ENCODE measurements at places on chromosomes 5 and 9.

- no peak for DNase-seq
Observed at GRCh38 chr5:131254741-131255140, 9.1 kb upstream of the CDC42SE2 start.

DNA sequence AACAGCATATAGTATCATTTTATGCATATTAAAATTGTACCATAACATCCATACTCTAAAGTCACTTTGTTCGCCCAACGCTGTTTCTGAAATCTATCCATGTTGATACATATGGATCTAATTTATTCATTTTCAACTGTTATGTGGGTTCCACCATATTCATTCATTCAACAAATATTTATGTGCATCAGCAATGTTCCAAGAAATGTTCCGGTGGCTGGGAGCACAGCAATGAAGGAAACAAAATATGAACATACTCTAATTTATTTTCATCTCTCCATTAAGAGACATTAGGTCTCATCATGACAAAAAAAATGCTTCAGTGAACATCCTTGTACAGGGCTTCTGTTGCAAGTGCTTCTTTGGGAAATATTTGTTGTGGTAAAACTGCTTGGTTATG is 75.4 kb downstream of the MARCHF3 start:
- DNase-seq = no peak

- DNase-seq = peak; percentile 15
Observed at GRCh38 chr9:88706193-88707113, 171.5 kb downstream of the NXNL2 start.

GRCh38 chr5:162487528-162488525 is 420.3 kb downstream of the GABRG2 start:
- no peak for DNase-seq

- no peak for DNase-seq
Observed at GRCh38 chr5:39164529-39165402, 54.6 kb downstream of the FYB1 start.

- DNase-seq = no peak
Observed at GRCh38 chr9:37947977-37948376, 44.0 kb upstream of the SLC25A51 start.

GRCh38 chr5:180684623-180685161 is 35.3 kb upstream of the FLT4 start:
- no peak for DNase-seq

GRCh38 chr9:96394832-96395496 is 11.5 kb upstream of the SLC35D2 start:
- no peak for DNase-seq

DNA sequence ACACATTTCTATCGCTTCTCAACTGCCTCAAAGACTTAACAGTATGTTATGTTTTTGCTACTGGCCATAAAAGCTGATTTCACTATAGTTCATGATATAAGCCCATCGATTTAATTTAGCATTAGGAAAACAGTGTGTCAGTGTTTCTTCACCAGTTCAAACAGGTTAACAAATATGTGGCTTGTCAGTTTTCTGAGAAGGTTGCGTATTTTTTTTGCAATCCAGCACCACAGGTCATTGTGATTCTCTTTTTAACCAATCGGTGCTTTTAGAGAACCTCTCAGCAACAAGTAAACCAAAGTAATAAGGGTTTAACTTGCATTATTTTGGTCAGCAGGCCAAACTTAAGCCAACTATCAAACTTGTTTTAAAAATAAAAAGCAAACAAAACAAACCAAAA is 409.6 kb downstream of the NFIB start:
- DNase-seq = no peak

- DNase-seq = no peak
Observed at GRCh38 chr9:132588501-132589147, 6.2 kb downstream of the BARHL1 start.

DNA sequence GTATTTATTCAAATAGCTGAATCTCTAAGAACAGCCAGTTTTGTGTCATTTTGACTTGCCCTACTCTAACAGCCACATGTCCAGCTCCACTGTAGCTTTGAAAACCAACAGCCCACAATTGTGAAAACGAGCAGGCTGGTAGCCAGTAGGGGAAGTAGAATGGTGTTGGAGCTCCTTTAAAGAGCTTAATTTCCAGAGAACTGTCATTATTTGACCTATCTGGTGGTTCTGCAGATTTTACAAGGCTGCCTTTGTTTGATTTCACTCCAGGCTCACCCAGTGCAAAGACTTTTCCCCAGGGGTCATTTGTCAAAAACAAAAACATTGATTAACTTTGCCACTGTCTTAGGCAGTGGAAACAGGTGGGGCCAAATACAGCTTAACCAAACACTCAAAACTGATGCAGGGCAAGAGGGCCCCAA is 3.2 kb upstream of the PJA2 start:
- DNase-seq = no peak

DNA sequence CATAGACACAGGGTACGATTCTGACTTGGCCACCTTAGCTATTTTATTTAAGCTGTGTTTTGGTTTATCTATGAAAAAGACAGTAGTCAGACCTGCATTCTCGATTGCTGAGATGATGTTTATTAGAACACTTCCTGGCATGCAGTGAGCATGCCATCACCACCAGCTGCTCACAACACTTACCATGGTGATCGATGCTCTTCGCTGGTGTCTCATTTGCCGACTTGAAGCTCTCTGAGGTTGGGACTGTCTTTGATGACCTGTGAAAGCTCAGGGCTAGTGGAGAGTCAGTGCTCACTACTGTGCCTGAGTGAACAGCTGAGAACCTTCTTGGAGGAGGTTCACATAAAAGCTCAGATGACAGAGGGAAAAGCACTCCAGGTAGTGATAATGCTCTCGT is 4.4 kb upstream of the C9orf153 start:
- no peak for DNase-seq

DNA sequence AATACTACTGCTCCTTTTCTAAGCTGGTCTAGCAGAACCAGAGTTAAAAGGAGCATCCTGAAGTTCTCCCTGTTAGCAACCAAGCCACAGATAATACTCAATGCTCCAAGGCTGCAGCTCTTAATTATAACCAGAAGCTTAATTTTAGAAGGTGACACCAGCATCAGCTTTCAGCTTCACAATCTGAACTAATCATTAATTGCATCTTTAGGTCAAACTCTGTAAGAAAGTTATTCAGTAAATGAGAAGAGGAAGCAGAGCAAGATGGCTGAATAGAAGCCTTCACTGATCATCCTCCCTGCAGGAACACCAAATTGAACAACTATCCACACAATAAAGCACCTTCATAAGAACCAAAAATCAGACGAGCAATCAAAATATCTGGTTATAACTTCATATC is 38.5 kb downstream of the APBA1 start:
- DNase-seq = no peak

- DNase-seq = no peak
Observed at GRCh38 chr5:137312011-137312410, 187.1 kb downstream of the SPOCK1 start.

DNA sequence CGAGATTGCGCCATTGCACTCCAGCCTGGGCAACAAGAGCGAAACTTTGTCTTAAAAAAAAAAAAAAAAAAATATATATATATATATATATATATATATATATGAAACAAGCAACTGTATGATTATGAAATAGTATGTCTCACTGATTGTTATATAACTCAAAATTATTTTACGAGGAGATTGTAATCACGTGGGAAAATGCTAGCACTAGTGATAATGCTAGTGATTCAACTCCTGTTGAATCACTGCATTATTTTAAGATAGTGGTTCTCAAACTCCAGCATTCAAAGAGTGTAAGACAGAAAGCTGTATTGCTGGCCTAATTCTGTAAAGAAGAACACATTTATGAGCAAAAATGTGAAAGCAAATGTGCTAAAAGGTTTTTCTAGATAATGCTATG is 12.4 kb upstream of the PTPN3 start:
- no peak for DNase-seq

GRCh38 chr5:156037151-156037909 is 289.6 kb upstream of the SGCD start:
- no peak for DNase-seq

DNA sequence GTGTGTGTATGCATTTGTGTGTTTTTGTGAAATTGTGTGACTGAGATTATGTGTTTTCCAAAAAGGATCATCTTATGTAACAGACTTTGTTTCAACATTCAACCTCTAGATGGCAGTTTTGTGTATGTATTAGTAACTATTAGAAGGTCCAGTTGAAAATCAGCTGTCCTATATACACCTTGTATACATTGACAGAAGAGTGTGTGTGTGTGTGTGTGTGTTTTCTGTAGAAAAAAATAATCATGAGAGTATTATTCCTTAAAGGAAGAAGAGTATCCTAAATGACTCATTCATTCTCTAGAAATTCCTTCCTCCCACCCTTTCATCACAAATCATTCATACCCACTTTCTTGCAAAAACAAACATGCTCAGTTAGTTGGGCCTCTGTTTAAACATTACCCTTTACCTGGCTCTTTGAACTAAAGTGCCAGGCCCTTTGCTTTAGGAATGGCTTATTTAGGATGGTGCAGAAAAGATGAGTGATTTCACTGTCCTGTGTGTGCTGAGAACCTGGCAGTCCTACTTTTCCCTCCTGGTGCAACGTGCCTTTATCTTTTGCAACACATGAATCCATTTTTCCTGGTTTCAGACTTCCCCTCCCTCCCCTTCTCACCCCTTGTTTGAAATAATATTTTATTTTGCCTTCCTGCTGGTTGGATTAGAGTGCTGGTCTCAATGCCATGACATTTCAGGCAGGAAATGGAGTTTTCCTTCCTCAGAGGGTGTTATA is 152.2 kb downstream of the ARHGAP26 start:
- DNase-seq = peak; percentile 12

GRCh38 chr5:78720997-78721396 is 72.4 kb upstream of the LHFPL2 start:
- no peak for DNase-seq

GRCh38 chr9:123410281-123410910 is 54.4 kb downstream of the CRB2 start:
- DNase-seq = no peak

DNA sequence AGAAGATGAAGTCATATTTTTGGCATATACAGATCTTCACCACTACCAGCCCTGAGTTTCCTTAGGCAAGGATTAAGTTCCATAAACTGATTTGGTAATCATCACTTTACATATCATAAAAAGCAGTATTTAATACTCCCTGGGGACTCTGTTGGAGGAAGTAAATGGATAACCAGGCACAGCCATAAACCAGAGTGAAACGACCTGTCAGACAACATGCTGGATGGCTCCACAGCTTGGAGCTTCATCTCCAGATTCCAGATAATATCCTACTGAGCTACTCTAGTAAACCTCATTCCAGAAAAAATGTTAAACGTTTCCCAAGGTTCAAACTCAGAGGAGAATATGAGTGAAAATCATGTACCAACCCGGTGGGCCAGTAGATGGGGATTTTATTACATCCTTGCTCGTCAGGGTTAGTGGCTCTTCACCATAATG is 109.2 kb downstream of the BASP1 start:
- DNase-seq = no peak

- no peak for DNase-seq
Observed at GRCh38 chr5:1919750-1920149, 37.0 kb upstream of the IRX4 start.

DNA sequence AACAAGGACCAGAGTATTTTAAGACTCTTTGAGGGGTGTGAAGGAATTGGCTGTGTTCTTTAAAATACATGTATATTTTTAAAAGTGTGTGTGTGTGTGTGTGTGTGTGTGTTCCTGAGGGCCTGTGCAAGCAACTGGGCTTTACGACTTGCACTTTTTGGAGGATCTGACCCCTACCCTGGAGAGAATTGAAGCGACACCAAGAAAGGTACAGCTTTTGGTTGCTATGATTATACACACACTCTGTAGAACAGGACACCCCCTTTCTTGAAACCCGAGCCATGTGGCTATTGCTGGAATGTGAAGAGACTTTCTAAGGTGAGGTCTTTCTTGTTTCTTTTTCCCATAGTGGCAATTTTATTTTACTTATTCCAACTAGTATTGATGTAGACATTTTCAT is 988 bp downstream of the SHISAL2B start:
- no peak for DNase-seq

- no peak for DNase-seq
Observed at GRCh38 chr5:2721385-2722138, 29.9 kb downstream of the IRX2 start.

- DNase-seq = no peak
Observed at GRCh38 chr9:84975926-84976325, 306.4 kb downstream of the NTRK2 start.

- no peak for DNase-seq
Observed at GRCh38 chr9:137606005-137606621, 627 bp downstream of the ARRDC1 start.

All from HuH-7.5 (cell line).